ENCODE measurements at places on chromosomes 6 and 20.
A peak's percentile ranks its signal among the peaks of the same experiment; 100 is the strongest.

DNA sequence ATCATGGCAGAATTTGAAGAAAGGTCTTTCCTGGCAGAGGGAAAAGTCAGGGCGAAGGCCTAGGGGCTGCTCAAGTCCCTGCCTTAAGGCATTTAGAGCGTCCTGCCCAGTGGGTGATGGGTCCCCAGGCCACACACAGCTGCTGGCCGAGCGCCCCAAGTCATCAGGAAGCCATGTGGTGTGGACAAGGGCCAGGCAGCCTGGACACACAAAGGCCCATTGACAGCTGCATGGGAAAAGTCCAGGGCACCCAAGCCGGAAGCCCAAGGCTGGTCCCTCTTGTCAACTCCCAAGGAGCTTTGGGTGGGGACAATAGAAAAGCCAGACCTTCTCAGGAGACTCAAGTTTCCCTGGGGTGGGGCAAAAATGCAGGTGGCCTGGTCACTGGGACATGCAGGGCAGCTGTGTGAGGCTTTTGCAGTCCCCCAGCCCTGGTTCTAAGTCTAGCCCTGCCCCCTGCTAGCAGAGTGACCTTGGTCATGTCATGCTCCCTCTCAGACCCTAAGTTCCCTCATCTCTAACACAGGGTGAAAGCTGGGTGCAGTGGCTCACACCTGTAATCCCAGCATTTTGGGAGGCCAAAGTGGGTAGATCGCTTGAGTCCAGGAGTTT lies 44.3 kb upstream of the PTGIS start:
- DNase-seq: no peak

DNA sequence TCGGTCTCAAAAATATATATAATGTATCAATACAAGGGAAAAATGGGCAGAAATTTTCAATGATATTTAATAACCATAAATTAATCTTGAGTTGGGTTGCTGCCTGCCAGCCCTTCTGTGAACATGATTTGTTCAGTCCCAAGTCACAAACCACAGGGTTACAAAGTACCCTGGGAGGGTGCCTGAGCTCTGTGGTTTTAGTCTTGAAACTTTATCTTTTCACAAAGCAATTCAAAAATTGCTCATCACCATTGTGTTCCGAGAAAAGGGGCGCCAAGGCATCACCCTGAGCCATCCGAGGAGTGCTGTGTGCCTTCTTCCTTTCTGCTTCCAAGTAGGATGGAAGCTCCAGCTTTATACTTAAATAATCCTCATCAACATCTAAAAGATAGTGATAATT lies 141.6 kb upstream of the AKAP12 start:
- no peak for DNase-seq

GRCh38 chr6:46220352-46221221 lies 49.8 kb upstream of the ENPP5 start:
- DNase-seq: no peak

GRCh38 chr6:14476793-14477531 lies 359.4 kb downstream of the CD83 start:
- peak; percentile 76 for DNase-seq

GRCh38 chr6:38566295-38567030 lies 73.3 kb downstream of the BTBD9 start:
- DNase-seq: no peak

- DNase-seq: no peak
Measured at GRCh38 chr6:12271997-12272396, 18.2 kb upstream of the EDN1 start.

- DNase-seq: no peak
Measured at GRCh38 chr6:118746145-118746824, 94.9 kb upstream of the CEP85L start.

- DNase-seq: no peak
Measured at GRCh38 chr6:161373905-161374451, 100.1 kb upstream of the AGPAT4 start.

DNA sequence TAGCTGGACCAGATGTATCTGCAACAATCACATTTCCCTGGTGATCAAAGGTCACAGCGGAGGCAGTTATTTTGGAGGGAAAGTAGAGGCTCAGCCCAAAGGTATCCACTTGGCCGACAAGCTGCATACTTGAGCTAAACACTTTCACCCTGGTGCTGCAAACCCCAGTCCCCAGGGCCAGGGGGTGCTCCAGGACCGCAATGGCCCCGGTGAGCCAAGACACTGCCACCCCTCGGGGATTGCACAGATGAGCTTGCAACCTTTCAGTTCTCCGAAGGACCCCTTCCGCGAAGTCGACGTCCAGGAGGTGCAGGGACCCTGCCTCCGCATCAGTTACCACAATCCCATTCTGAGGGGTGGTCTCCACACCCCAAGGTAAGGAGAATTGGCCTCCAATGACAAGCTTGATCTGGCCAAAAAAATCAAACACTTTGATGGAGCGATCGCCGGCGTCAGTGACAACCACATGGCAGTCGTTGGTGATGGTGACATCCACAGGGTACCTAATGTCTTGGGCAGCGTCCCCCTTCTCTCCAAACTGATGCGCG lies 823 bp downstream of the NHLRC1 start:
- DNase-seq: no peak

DNA sequence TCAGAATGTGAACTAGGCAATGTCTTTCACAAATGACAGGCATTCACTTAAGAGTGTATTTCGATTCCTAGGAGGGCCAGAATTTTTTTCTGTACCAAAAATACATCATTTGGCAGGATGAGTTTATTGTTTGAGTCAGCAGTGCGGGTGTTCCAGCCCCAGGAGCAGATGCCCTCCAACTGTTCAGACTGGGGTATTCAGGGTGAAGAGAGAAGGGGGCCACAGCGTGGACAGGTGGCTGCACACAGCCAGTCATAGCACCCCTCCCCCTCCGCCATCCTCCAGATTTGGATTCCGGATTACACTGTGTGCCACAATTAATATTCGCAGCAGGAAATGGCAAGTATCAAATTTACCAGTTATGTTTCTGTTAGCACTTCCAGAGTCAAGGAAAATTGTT lies 38.6 kb downstream of the RIPOR2 start:
- no peak for DNase-seq

DNA sequence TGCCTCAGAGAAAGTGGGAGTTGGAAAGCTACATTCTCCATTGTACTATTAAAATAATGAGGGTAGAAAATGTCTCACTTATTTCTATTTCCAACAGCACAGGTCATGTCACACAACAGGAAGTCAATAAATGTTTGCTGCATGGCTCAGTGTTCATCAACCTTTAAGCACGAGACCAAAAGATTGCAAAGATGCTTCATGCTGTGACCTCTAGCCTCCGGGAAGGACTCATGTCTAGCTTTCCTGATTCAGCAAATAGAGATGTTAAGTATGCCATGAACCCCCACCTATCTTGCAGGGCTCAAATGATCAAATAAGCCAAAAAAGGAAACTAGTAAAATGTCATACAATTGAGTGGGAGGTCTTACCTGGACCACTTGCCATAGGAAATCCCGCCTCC lies 57.4 kb downstream of the NCOA6 start:
- DNase-seq: peak; percentile 28

- no peak for DNase-seq
Measured at GRCh38 chr6:139436200-139436956, 61.9 kb upstream of the CITED2 start.

DNA sequence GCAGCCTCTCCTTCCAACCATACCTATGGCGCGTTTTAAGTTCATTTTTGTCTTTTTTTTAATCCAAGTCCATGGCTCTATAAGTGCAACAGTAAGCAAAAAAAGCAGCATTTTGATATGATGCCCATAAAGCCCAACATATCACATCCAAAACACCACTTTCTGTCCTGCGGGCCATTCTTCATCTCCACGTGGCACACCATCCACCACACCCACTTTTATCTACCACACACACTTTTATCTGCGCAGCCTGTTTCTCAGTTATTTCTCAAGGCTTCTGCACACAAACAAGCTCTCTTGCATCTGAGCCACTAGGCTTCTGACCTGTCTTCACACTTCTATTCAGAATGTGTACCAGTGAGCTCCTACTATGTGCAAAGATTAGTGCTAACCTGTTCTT lies 5.3 kb downstream of the GCLC start:
- DNase-seq: no peak

DNA sequence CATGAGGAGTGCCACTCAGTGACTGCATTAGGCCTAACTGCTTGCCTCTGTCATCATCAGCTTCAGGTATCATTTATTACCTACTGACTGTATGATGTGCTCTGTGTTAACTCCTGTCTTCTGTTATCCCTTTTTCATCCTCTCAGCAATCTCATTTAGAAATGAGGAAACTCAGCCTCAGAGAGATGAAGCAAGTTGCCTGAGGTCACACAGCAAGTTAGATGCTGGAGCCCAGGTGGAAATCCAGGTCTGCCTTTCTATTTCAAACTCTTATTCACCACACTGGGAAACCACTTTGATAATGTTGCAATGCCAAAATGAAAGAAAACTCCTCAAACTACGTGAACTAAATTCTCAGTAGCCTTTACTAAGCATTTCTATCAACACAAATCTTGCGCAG lies 1.3 kb downstream of the FERMT1 start:
- no peak for DNase-seq
